CMK (cell line): ENCODE measurements at places on chromosomes 7 and 10.

- no peak for DNase-seq
Observed at GRCh38 chr10:103333934-103334520, 16.9 kb downstream of the PCGF6 start.

- DNase-seq: no peak
Observed at GRCh38 chr7:5586279-5586962, 162.8 kb upstream of the TNRC18 start.

DNA sequence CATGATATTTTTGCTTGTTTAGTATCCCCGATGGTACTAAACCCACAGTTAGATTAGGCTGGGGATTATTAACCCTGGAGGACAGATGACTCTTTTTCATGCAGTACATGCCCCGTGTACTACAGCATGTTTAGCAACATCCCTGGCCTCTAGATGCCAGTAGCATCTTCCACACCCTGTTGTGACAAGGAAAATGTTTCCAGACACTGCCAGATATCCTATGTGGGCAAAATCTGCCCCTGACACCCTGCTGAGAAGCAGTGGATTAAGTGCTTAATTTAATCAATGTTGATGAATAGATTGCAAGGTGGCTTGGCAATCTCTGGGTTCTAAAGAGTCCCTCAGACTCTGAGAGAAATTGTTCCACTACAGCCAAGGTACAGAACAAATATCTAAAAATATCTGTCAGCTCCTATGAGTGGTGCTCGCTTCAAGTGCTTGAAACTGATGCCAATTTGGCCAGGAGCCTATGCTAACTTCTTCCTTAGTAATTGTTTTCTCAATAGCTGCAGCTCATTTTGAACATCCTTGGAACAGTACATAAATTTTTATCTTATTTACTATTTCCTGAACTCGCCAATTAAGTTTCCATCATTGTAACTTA, 247.0 kb downstream of the SORCS1 start:
- DNase-seq: no peak

DNA sequence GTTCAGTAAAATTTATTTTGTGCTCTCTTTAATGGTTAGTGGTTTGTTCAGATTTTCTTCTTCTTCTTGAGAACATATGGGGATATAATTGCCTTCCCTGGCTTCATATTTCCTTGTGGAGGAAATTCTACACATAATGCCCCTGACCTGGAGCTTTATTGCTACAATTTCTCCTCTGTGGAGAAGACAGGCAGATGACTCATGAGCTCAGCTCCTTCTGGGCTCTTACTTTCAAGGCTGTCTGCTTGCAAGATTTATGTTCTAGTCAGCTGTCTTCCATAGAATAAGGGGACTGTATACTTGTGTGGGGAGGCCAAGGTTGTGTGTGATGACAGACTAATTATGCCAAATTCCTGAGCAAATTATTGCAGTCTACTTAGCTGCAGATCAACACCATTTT, 1.6 kb downstream of the LRRD1 start:
- no peak for DNase-seq

- no peak for DNase-seq
Observed at GRCh38 chr10:132648072-132648850, 110.7 kb downstream of the INPP5A start.

- DNase-seq: no peak
Observed at GRCh38 chr7:5605775-5606634, 175.5 kb downstream of the RNF216 start.

DNA sequence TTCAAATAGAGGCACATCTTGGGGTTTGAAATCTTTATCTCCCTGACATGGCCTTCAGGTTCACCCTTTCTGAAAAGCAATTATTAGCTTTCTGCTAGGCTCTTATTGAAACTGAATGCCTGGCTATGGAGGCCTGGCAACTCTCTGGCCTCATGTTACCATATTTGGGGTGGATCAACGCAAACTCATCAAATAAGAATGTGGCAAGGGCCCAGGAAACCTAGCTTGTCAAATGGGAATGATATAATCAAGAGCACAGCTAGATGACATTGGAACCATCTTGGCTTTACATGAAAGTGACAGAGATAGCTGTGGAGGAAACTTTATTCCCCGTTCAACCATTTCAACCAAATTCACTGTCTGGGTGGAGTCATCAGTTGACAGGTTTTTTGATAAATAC, 202.8 kb upstream of the SMIM30 start:
- no peak for DNase-seq

DNA sequence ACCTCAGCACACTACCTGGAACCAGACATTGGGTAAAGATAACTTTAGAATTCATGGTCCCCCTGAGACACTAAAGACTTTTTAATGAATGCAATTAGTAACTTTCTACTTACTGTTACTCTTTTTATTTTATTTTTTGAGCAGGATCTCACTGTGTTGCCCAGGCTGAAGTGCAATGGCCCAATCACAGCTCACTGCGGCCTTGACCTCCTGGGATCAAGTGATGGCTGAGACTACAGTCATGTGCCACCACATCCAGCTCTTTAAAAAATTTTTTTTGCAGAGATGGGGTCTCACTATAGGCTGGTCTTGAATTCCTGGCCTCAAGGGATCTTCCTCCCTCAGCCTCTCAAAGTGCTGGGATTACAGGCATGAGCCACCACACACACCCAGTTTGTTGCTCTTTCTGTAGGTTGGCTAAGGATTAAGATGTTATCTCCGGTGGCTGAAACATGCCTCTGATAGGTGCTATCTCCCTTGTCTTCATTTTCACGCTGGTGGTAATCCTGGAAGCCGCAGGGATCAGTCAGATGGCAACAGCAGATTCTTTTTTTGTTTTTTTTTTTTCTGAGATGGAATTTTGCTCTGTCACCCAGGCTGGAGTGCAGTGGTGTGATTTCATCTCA, 128.3 kb downstream of the TCF7L2 start:
- DNase-seq: no peak

- no peak for DNase-seq
Observed at GRCh38 chr10:113108194-113108835, 158.3 kb downstream of the TCF7L2 start.

GRCh38 chr7:94274828-94275227, 119.9 kb upstream of the COL1A2 start:
- no peak for DNase-seq

DNA sequence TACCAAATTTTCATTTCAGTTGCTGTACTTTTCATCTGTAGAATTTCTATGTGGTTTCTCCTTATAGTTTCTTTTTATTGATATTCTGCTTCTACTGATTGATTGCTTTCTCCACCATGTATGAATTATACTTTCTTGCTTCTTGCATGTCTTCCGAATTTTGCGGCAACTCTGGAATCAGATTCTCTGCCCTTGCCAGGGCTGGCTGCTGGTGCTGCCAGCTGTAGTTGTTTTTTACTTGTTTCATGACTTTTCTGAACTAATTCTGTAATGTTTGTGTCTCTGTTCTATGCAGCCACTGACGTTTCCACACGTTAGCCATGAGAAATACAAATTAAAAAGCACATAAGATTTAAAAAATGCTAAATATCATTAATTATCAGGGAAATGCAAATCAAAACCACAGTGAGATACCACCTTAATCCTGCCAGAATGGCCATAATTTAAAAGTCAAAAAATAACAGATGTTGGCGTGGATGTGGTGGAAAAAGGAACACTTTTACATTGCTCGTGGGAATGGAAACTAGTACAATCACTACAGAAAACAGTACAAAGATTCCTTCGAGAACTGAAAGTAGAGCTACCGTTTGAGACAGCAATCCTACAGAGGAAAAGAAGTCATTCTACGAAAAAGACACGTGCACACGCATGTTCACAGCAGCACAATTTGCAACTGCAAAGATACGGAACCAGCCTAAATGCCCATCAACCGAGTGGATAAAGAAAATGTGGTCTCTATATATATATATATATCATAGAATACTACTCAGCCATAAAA, 51.5 kb downstream of the MAD1L1 start:
- no peak for DNase-seq

DNA sequence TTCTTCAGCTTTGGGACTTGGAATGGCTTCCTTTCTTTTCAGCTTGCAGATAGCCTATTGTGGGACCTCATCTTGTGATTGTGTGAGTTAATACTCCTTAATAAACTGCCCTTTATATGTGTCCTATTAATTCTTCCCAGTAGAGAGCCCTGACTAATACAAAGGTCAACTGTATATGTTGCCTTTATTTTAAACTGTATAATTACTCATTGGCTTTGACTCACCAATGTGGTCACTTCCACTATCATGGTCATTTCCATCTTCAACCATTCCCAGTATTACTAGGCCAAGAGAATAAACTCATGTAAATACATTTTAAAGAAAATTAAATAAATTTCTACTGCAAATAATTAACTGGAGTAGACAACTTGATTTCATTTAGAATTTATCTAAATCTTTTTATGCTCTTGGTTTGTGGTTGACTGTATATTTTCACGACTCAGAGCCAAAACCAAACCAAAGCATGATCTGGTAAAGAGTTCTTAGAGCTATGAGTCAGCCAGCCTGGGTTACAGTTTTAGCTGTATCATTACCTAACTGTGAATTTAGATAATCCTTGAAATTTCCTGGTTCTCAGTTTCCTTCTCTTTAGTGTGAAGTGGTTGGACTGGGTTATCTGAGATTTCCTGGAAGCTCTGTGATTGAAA, 188.4 kb downstream of the PPP1R3A start:
- DNase-seq: no peak

DNA sequence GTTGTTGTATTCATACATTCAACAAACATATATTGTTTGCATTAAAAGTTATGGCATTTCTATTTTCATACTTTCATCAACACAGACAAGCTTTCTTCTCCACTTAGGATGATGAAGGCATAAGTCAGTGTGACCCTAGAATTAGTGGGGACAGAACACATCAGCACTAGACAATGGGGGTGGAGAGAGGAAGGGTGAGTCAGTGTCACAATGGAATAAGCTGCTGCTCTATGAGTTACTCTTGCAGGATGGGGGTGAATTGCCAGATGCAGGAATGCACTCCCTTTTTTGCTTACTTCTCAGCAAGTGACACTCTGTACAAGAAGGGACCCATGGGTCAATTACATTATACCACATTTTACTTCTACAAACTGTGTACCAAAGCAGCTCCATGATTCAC, 74.0 kb downstream of the DGKI start:
- DNase-seq: no peak

GRCh38 chr10:69213591-69214311, 6.4 kb upstream of the HKDC1 start:
- DNase-seq: no peak

- no peak for DNase-seq
Observed at GRCh38 chr10:7478727-7479457, 68.1 kb upstream of the SFMBT2 start.

GRCh38 chr7:42934291-42934690, 2.1 kb downstream of the MRPL32 start:
- DNase-seq: no peak
